LoVo (cell line): ENCODE measurements at places on chromosomes 3 and 15.

DNA sequence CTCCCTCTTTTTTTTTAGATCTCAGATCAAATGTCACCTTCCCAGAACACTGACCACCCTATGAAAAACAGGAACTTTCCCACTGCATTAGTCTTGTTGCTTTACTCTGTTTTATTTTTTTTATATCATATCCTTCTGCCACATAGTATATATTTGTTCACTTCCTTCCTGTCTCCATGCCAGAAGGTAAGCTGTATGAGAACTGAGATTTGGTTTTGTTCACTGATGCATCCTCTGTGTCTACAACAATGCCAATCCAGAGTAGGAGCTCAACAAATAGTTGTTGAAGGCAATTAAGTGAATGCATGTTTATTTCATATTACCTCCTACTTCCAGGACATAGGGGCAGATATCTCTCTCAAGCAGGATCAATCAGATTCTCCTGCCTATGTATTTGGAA is 114.4 kb downstream of the TPRG1 start:
- DNase-seq: no peak

DNA sequence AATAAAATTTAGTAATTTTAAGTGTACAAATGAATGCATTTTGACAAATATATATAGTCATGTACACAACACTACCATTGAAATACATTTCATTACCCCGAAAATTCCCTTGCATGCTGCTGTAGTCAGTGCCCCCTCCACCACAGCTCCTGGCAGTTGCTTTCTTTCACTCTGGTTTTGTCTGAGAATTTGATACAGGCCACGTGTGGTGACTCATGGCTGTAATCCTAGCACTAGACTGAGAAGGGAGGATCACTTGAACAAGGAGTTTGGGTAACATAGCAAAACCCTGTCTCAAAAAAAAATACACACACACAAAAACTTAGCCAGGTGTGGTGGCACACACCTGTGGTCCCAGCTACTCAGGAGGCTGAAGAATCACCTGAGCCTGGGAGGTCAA is 65.4 kb downstream of the TFRC start:
- DNase-seq: no peak

DNA sequence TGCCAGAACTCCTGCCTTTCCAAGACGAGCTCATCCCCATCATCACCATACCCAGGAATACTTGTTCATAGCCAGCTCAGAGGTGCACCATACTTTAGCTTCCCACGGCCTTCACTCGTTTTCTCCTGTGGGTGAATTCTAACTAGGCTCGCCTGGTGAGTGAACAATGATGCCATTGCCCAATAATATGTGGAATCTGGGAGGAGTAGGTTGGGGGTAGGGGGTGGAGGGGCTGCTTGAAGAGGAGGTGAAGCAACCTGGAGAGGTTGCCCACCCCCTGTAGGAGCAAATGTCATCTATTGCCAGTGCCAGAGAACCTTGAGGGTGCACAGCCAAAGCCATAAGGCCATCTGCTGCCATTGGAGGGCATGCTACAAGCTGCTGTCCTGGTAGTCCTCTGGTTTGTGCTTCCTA is 592 bp upstream of the ZNF445 start:
- no peak for DNase-seq

DNA sequence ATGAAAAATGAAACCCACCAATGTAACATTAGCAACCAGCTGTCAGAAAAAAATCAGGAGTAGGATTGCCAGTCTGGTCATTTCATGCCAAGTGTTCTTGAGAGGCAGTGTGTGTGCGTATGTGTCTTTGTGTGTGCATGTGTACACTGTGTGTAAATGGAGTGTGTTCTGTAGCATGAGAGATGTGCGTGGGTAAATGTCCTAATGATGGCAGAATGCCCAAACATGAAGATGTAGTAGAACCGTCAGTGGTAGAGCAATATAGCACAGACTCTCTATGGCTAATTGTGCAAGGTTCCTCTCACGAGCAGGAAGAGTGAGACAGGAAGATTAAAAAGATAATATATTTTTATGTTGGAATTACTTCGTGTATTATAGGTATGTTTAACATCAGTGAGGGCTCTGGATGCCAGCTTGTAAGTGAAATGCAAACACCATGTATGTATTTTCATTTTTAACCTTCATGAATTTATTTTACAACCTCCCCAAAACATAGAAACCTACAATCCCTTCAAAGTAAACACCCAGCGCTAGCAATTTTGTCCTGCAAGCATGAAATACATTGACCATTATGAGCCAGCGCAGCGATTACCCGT is 1038.7 kb downstream of the IGSF11 start:
- no peak for DNase-seq
